ENCODE measurements at places on chromosomes 13 and 19.

- DNase-seq = no peak
Measured at GRCh38 chr13:111846391-111847159, 220.4 kb upstream of the SOX1 start.

GRCh38 chr13:46855664-46856063 is 41.2 kb downstream of the HTR2A start:
- DNase-seq = no peak

GRCh38 chr13:38743466-38743865 is 56.6 kb downstream of the FREM2 start:
- no peak for DNase-seq

DNA sequence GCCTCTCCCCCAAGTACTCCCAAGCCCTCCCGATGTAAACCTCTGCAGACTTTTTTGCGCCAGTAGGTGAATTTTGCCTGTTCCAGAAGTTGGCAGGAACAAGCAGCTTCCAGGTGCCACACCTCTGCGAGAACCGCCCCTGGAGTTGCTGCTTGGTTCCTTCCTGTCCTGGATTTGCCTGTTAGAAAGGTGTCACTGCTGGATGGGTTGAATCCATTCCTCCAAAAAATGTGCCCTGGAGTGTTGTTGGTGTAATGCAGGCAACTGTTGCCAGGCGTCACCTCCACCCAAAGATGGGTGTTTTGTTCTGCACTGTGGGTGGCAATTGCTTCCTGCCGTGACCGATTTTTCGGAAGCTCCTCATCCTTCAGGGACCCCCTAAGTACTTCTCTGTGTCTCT is 5.7 kb downstream of the PGPEP1 start:
- DNase-seq = no peak

GRCh38 chr13:113666951-113667701 is at the start of gene GRK1:
Gene GRK1 (plus strand): TSS chr13:113667219. CDS start chr13:113667387, 168 bp downstream.
- DNase-seq = no peak

DNA sequence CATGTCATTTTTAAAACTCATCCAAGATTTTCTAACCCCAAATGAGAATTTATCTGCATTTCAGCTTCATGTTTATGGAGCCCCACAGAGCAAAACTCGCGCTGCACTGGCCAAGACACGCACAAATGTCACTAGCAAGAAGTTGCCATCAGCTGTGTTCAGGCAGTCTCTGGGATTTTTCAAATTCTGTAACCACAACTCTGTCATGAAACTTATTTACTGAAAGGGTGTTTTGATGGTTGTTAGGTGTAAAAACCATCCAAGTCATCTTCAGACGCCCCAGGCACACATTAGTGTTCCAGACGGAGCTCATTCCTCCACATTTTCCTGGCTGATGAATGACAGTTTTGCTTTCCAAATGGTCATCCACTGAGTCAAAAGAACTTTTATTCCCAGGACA is 63.4 kb downstream of the SLC7A1 start:
- DNase-seq = no peak

Data from stimulated activated CD4-positive, alpha-beta T cell treated with anti-CD3 and anti-CD28 coated beads, TNF-alpha, amount 100 ng/mL, for 48 hours (primary cell).